GM12865 (cell line): ENCODE measurements at places on chromosomes 5 and 9.
A peak's percentile ranks its signal among the peaks of the same experiment; 100 is the strongest.

DNA sequence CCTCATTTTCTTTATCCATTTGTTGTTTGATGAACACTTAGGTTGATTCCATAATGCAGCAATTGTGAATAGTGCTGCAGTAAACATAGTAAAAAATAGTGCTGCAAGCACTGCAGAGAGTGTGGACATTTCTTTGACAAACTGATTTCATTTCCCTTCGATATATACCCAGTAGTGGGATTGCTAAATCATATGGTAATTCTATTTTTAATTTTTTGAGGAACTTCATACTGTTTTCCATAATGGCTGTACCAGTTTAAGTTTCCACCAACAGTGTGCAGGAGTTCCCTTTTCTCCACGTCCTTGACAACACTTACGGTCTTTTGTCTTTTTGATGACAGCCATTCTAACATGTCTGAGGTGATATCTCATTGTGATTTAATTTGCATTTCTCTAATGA is 138.2 kb upstream of the PLPPR1 start:
- no peak for DNase-seq

GRCh38 chr5:6383376-6383775 is 5.0 kb upstream of the MED10 start:
- DNase-seq, result no peak

DNA sequence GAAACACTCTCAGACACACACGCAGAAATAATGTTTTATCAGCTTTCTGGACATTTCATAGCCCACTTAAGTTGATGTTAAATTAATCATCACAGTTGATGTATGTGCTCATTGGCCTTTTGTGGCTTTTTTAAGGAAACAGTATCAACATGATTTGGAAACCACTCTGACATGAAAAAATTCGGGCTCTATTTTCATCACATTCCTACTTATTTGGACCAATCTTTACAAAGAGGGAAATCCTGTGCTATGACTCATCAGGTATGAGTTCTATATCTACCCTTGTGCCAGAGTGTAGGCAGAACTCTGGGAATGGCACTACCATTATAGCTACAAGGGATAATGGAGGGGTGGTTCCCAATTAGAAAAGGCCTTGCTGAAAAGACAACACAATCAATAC is 388.4 kb upstream of the PTGER4 start:
- no peak for DNase-seq

DNA sequence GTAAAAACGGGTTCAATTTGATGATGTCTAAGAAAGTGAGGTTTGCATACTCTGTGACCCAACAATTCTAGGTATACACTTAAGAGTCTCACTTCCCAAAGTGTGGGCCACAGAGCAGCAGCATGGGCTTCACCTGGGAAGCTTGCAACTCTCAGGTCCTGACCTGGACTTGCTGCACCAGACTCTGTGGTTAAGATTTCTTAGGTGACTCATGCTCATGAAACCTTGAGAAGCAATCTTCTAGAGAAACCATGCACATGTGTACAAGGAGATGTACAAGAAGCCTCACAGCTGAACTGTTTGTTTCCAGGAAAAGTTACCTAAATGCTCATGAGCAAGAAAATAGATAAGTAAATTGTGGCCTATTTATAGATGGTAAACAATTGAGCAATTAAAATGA is 30.0 kb downstream of the DNAJC21 start:
- DNase-seq, result peak; percentile 85

DNA sequence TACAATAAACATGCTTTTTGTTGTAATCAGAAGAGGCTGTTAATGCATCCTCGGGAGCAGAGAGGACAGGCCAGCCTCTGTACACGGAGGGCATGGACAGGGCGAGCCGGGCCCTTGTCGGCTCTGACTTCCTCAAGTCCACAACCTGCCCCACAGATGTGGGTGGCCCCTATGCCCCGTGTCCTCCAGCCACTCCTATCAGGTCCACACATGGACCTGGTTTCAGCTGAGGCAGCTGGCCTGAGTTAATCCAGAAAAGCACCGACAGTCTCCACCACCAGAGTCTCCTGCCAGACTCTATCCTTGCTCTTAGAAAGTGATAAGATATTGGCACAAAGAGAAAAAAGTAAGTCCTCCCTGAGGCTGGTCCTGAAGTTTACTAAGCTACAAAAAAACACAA is 52.4 kb upstream of the PHYKPL start:
- DNase-seq, result no peak

DNA sequence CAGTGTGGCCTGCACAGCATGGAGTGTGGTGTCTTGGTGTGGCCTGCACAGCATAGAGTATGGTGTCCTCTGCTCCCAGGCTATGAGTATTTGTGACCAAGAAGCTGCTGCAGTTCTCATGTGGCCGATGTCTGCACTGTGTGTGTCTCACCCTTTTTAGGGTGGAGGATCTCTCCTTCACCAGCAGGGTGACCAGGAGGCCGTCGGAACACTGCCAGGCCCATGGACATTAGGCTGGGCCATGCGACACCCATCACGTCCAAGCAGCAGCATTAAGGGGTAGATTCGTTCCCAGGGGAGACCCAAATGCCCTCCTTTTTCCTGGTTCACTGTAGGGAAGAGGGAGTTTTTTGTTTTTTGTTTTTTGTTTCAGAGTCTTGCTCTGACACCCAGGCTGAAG is 115.3 kb upstream of the SPIN1 start:
- no peak for DNase-seq

DNA sequence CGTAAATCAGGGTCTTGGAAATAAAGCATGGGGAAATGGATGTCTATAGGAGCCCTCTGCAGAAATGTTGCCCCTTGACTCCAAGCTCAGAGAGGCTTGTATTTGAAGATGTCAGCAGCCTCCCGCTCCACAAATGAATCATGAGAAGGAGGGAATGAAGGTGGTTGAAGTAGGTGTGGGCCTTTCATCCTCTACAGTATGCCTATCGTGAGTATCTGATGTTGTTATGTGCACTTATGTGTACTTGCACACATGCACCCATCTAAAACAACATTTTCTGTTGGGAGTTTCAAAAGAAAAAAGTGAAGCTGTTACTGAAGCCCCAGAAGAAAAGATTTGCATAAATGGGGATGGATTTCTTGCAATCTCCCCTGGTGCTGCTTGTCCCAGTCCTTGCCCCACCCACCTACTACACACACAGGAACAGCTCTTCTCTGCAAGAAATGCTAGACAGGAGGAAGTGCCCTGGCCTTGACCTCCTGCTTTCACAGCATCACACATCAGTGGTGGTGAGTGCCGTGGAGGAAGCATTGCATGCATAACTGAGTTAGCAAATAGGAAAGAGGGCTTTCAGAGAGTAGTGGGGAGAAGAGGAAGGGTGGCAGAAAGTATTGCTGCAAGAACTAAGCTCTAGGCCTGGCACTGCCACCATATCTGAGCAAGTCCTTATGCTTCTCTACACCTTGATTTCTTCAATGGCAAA is 156.1 kb downstream of the SNX18 start:
- peak; percentile 60 for DNase-seq

GRCh38 chr5:180216646-180217171 is 7.7 kb upstream of the RASGEF1C start:
- DNase-seq, result no peak

GRCh38 chr5:95070453-95070852 is 214.4 kb downstream of the MCTP1 start:
- DNase-seq, result no peak

DNA sequence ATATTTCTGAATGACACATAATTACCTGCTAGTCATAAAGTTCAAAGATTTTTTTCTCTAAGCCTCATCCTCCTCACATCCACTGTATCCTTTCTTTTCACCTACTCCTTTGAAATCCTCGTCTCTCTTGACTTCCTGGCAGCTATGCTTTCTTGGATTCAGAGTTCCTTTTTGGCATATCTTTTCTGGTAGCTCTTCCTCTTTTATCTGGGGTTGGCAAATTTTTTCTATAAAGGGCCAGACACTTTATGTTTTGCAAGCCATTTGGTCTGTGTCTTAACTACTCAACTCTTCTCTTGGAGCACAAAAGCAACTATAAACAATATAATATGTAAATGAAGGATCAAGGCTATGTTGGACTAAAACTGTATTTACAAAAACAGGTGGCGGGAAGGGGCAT is 197.5 kb downstream of the KIAA0825 start:
- no peak for DNase-seq

DNA sequence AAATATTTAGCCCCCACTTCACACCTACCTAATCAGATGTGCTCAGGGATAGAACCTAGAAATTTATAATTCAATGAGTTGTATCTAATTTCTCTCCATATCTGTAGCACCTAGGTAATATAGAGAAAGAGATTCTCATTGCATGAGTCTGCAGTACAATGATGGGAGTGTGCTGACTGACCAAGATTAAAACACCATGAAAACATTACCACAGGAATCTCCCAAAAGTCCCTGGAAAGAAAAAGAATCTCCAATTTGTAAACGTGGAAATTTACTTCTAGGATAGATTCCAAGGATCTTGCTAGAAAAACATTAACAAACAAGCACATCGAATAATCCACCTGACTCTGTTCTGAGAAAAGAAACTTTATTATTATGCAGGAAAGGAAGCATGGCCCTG is 45.0 kb upstream of the DMRTA1 start:
- no peak for DNase-seq

DNA sequence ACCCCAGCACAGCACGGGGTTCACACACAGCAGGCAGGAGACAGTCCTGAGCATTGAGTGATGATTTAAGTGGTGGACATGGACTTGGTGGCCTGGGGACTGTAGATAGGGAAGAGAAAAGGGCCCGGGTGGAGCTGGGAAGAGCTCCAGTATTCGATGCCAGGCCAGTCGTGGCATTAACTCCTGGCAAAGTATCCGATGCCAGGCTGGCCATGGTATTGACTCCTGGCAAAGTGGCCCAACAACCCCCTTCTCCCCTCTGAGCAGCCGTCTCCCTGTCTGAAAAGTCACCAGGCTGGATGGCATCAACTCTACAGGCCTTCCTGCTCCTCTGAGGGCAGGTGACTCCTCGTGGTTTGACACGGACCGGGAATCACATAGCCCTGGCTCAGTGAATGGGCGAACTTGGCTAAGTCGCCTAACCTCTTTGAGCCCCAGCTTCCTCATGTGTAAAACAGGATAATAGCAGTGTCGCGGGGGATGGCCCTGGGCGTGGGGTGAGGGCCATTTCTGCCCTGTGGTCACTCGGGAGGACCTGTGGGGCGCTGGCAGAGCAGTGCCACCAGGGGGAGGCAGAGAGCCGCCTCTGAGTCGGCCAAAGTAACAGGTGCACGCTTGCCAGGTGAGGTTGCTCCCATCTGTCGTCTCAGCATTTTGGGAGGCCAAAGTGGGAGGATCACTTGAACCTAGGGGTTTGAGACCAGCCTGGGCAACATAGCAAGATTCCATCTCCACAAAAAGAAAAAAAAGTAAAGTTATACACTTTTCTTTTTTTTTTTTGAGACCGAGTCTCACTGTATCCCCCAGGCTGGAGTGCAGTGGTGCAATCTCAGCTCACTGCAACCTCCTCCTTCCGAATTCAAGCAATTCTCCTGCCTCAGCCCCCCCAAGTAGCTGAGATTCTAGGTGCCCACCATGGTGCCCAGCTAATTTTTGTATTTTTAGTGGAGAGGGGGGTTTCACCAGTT is 5.7 kb upstream of the SEC16A start:
- DNase-seq, result peak; percentile 72

DNA sequence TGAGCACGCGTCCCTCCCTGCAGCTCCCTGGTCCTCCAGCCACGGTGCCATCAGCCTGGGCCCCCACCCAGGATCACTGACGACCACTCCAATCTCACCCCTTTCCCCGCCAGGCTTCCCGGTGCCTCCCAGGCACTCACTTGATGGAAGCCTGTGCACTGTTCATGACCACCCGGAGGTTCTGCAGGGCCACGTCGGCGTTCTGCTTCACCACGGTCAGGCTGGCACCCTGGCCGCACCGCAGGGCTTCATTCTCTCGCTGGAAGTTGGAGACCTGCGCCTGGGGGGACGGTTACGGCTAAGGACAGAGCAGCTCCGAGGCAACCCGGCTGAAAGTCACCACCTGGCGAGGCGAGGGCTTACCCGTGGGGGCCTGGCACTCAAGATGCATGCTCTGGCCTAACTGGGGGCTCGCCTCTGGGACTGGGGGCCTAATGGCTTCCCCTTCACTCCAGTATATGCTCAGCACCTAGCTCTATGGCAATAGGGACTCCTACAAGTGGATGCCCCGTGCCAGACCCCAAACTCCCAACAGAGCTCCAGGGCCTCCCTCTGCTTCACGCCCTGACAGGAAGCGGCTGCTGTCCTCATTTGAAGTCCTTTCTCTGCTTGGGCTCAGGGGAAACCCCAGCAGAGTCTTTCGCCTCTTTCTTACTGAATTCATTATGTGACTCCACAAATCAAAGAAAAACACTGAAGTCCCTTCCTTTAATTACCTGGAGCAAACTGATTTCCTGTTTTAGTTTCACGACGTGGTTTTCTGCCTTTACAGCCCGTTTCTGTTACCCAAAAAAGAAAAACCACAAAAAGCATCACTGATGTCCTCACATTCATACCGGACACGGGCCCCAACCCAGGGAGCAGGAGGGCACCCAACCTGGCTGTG is 4.2 kb upstream of the SNAPC4 start:
- DNase-seq, result peak; percentile 68

- DNase-seq, result peak; percentile 63
Observed at GRCh38 chr5:100902440-100903038, 543 bp downstream of the ST8SIA4 start.

DNA sequence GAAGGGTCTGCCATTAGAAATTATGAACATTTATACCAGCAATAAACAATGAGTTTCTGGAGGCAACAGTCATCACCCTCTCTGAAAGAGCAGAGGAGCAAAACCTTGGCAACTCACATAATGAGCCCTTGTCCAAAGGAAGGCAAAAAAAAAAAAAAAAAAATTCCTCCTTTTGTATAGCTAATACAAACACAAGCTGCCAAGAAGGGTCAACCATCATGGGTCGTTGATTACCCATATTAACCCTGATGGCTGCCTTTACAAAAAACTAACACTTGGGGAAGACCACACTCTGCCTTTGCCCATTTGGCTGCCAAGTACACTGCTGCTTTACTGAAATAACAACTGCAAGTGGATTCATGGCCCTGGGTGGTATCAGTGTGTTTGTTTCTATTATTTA is 272.7 kb downstream of the ADAMTSL1 start:
- no peak for DNase-seq

- DNase-seq, result no peak
Observed at GRCh38 chr9:103215197-103215596, 220.1 kb downstream of the CYLC2 start.

DNA sequence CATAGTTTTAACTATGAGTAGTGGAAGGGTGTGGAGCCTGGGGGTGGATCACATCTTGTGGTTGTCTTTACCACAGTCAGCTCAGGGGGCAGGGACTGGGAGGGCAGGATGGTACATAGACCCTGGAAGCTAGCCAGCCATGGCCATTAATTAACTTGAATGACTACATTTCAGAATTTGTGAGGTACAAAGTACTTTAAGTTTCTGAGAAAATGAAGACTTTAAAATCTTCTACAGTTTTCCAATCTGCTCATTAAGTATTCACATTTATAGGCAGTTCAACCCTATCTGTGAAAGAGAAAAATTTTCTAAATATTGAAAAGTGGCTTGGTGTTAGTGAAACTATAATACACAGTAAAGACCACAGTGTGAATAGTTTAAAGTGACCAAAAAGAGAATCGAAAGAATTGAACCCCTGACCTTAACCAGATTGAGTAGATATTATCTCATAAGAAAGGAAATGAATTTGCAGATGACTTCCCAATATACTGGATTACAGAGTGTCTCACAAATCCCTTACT is 234.2 kb upstream of the MEF2C start:
- peak; percentile 66 for DNase-seq

GRCh38 chr9:137982200-137982599 is 104.6 kb downstream of the CACNA1B start:
- no peak for DNase-seq
